ENCODE measurements at places on chromosomes 16 and 17.

- DNase-seq = no peak
Observed at GRCh38 chr16:21185659-21186325, 25.6 kb downstream of the ZP2 start.

DNA sequence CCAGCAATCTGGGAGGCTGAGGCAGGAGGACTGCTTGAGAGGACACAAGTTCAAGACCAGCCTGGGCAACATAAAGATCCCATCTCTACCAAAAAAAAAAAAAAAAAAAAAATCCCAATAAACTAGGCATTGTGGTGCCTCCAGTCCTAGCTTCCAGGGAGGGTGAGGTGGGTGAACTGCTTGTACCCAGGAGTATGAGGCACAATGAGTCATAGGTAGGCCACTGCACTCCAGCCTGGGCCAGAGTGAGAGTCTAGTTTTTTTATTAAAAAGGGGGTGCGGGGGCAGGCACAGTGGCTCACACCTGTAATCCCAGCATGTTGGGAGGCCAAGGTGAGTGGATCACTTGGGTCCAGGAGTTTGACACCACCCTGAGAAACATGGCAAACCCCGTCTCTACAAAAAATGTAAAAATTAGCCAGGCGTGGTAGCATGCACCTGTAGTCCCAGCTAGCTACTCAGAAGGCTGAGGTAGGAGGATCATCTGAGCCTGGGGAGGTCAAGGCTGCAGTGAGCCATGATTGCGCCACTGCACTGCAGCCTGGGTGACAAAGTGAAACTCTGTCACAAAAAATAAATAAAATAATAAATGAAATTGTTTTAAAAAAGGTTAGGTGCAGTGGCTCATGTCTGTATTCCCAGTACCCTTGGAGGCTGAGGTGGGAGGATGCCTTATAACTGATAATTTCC is 7.8 kb upstream of the CHST6 start:
- no peak for DNase-seq

DNA sequence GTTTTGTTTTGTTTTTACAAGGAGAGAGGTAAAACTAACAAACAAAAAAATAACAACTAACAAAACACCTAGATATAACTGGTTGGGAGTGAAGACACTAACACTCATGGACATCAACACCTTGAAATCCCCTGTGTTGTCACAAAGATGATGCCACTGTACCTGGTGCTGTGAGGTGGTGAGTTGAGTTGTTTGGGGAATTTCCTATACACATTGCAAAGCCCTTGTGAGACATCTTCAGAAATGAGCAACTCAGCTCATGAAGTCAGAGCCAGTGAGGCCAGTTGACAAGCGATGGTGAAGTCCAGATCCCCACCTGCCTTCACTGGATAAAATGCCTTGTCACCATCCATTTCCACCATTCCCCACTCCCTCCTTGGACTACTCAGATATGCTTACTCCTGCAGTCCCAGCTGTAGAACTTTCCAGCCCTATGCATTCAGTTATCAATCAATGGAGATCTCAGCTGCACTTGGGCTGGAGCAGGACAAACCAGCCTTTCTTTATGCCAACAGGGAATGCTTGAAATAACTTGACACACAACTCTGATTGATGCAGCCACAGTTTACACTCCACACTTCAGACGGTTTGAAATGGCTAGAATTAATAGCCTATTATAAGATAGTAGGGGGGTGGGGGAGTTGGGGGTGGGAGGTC is 22.2 kb downstream of the ANKFN1 start:
- no peak for DNase-seq

DNA sequence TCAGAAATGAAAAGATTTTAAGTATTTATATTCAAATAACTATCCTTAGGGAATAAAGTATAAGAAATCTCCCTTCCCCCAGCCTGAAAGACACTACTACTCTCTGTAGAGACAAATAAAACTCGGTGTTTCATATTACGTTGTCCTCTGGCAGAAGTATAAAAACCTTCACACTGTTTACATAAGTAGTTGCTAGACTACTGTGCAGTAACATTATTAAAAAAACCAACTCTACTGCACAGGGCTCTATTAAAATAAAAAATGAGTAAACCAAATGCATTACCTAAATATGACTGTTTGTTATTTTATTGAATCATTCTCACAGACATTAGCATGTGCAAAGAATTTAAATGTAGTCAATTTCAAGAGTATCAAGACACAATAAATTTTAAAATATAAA is 67.4 kb downstream of the MED13 start:
- DNase-seq = no peak

GRCh38 chr16:74051-74746 is 1.8 kb upstream of the RHBDF1 start:
- no peak for DNase-seq

DNA sequence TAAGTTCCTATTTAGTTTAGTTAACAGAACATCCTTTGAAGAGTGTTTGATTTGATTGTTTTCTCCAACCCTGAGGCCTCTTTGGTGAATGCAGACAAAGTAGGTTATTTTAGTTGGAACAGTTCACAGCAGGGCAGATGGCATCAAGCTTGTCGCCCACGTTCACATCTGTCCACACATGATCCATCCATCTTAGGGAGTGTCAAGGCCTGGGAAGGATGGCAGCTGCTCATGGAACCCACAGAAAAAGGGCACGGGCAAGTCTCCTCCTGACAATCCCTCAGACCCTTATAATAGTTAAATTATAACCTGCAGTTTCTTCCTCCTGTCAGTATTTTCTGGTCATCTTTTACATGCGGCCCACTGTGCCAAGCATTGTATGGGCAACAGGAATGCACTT is 60.2 kb downstream of the KNOP1 start:
- DNase-seq = no peak

DNA sequence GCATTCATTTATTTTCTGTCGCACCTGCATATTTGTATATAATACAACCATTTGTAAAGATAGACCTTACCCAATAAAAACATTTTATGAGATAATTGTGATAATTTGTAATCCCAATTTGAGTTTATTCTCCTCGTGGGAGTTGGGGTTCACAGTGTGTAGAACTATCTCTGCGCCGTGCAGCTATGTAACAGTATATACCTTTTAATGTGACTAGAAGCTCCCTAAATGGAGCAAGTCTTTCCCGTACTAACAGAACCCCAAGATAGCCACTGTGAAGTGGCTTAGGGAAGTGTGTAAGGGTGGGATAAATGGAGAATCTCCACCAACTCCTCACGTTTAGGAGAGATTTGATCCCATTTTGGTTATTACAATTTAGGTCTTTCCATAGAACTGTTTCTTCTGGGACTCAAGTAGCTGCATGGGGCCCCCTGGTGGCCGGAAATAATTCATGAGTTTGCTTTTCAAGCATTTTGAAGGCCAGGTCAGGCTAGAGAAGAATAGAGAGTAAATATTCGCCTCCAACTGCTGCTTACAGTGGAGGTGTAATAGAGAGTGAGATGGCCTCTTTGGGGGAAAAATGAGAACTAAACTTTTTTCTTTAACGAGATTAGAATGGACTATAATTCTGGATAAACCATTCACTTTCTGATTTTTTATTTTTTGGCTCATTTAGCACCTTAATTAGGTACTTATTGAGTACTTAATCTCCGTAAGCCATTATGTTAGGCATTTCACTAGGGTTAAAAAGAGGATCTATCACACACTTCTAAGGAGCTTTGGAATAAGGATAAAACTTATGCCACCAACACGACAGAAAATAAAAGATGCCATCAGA is 4.5 kb downstream of the TMEM100 start:
- DNase-seq = peak; percentile 41

GRCh38 chr17:42766124-42766523 is 5.1 kb downstream of the RAMP2 start:
- no peak for DNase-seq

- DNase-seq = no peak
Observed at GRCh38 chr17:16470265-16470664, 21.7 kb downstream of the LRRC75A start.

GRCh38 chr17:81339191-81339533 is 44.1 kb upstream of the SLC38A10 start:
- no peak for DNase-seq

- DNase-seq = no peak
Observed at GRCh38 chr16:35492225-35492624, 2032.8 kb downstream of the TP53TG3F start.

GRCh38 chr16:4166821-4167220 is 50.6 kb upstream of the ADCY9 start:
- no peak for DNase-seq

GRCh38 chr17:4362141-4362540 is 4.3 kb downstream of the UBE2G1 start:
- DNase-seq = no peak

DNA sequence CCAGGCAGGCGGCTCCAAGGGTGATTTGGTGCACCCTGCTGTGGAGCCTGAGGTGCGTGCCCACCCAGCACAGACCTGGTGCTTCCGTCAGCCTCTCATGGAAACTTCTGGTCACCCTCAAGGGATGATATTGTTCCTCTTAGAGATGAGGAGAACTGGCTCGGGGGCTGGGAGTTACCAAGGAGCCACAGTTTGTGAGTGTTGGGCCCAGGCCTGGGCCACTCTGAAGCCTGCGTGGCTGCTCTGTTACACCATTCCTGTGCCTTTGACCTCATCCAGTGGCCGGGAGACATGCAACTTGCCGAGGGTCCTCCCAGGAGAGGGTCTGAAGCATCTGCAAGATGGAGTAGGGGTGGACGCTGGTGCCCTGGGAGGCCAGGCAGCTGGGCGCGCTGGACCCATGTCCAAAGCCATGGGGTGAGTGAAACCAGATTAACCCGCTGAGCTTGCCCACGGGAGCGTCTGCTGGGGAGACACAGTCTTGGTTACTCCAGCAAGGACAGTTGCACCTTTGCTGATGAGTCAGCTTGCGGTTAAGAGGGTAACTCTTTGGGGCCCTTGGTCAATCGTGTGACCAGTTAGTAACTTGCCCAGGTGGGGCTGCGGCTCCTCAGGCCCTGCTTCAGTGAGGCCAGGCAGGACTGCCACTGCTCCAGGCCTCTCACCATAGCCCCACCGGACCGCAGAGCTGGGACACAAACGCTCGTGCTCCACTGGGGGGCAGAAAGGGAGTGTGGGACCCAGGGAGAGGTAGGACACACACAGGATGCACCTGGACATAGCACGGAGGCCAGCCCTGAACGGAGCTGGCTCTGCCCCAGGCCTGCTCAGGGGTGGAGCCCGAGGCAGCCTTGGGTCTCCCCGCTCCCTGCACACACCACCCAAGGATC is 7.5 kb downstream of the C16orf90 start:
- no peak for DNase-seq

DNA sequence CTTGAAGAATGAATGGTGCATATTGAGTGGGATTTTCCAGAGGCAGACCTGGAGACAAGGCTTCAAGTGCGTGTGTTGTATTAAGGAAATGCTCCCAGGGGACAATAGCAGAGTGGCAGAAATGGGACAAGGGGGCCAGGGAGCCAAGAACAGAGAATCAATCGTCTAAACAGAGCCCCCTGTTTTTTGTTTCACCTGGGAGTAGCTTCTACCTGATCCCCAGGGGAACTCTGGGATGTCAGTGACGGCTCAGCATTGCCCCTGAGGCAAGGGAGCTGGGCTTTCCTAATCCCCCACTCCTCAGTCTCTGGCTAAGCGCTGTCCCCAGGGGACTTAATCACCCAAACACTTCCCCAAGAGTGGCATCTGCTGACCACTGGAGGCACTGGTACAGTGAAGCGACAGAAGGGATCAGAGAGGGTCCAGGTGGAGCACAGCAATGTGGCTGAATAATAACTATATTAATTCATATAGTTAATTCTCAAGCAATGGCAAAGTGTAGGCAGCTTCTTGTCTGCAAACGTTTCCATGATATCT is 35.7 kb upstream of the C16orf78 start:
- no peak for DNase-seq

DNA sequence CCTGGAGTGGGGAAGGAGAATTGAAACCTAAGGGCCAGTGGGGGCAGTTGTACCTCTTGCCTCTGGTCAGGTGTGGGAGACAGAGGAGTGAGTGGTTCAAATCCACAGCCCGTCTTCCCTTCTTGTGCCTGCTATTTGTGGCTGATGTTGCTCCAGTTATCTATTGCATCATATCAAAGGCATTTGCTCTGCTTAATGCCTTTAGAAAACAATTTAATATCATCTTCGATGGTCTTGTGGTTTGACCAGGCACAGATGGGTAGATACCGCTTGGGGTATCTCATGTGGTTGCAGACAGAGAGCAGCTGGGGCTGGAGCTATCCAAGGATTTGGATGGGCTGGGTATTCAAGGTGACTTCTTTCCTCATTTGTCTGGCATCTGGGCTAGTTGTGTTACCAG is 376.1 kb upstream of the RBFOX1 start:
- no peak for DNase-seq

DNA sequence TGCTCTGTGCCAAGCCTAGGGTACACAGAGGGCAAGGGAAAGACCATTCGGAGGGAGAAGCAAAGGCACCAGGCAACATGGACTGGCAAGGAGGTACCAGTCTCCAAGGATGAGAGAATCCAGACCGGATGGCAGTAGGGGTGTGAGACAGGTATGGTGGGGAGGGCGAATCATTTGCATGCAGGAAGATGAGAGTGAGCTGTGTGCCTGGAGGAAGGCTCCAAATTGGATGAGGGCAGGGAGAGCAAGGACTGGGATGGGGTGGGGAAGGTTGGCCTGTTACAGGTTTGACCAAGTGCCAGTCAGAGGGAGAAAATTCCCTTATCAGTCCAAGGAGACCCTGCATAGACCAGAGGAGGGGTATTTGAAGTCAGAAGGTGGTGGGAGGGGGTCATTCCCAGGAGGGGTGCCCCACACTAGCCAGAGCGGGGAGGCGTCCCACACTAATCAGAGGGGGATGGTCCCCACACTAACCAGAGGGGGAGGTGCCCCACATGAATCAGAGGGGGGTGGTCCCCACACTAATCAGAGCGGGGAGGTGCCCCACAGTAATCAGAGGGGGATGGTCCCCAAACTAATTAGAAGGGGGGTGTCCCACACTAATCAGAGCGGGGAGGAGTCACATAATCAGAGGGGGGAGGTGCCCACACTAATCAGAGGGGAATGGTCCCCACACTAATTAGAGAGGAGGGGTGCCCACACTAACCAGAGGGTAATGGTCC is 737 bp downstream of the CANT1 start:
- no peak for DNase-seq

DNA sequence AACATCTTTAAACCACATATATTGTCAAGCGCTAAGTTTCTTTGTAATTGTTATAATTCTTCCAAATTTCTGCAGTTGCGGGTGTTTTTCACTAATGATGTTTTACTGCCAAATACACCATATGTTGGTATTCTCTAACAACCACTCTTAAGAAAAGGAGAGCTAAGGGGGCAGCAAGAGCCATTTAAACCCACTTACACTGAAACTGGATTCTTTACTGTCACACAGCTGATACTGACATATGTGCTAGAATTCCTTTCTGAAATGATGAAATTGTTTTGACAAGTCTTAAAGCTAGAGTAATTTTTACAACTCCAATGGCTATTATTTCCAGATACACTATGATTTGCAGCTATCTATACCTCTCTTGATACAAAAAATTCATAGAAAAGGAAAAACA is 483.1 kb downstream of the CDH11 start:
- DNase-seq = no peak

- DNase-seq = no peak
Observed at GRCh38 chr16:88192601-88193000, 190.2 kb upstream of the ZNF469 start.

GRCh38 chr17:48068491-48068961 is 20.4 kb downstream of the NFE2L1 start:
- no peak for DNase-seq

- DNase-seq = no peak
Observed at GRCh38 chr16:1643521-1643920, 31.4 kb downstream of the CRAMP1 start.

GRCh38 chr16:70416748-70417616 is 21.9 kb downstream of the ST3GAL2 start:
- no peak for DNase-seq

- DNase-seq = no peak
Observed at GRCh38 chr16:24255456-24256371, at the start of gene CACNG3. Gene CACNG3 (plus strand): TSS chr16:24256335. CDS start chr16:24256755, 420 bp downstream.

Measured in stimulated activated CD4-positive, alpha-beta T cell treated with anti-CD3 and anti-CD28 coated beads, Interleukin-2, amount 100 ng/mL, for 4 hours (primary cell).